CD4-positive, alpha-beta T cell treated with Interleukin-6 at 100 ng/mL for 8 hours (primary cell): ENCODE measurements at places on chromosomes 6 and 20.

DNA sequence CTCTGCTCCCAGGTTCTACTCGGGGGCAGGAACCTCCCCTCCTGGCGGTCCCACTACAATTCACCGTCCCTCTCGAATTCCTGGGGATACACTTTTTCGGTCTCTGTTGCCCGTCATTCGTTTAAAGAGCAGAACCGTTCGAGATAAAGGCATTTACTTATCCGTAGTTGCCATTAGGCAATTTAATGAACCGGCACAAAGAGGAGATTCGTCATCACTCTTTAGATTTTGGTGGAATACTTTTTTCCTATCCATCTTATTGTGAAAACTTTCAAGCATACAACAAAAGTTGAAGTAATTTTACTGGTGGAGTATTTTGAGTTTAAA is 1.2 kb upstream of the CD24 start:
- DNase-seq = no peak

DNA sequence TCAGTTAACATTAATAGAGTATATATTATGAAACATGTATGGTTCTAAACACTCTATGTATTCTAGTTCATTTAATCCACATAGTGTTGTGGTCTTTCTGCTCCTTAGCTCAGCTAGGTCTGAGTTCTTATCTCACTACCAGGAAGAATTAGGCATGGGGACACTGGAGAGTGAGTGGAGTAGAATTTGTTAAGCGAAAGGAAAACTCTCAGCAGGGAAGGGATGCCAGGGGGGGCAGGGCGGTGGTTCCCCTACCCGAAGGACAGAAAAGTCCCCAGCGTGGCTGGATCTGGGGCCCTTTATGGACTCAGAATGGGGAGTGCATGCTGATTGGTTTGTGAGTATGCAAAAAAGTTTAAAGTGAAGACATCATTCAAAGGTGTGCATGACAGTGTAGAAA is 727.5 kb downstream of the TBC1D32 start:
- no peak for DNase-seq

- DNase-seq = no peak
These were observed 422.5 kb upstream of the RGS17 start for GRCh38 chr6:153553627-153554026.

GRCh38 chr6:101000341-101000740 is 119.2 kb upstream of the ASCC3 start:
- DNase-seq = no peak

DNA sequence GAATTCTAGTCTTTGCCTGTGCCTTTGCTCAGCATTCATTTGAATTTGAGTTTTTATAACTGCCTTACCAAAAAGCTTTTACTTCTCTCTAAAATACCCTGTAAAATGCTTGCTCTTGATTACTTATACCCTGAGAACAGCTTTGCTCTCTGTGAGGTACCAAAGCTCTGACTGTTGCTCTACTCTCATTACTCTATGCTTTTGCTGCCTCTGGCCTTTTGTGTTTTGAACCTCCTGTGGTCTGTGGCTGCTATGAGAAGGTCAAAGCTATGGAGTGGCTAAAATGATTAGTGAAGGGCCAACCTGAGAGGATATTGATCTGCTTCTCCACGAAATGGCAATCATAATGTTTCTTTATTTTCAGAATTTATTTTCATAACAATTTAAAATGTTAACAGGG is 375.6 kb upstream of the IMPG1 start:
- no peak for DNase-seq

- peak; percentile 8 for DNase-seq
These were observed 24.7 kb upstream of the PYGB start for GRCh38 chr20:25223179-25223661.

DNA sequence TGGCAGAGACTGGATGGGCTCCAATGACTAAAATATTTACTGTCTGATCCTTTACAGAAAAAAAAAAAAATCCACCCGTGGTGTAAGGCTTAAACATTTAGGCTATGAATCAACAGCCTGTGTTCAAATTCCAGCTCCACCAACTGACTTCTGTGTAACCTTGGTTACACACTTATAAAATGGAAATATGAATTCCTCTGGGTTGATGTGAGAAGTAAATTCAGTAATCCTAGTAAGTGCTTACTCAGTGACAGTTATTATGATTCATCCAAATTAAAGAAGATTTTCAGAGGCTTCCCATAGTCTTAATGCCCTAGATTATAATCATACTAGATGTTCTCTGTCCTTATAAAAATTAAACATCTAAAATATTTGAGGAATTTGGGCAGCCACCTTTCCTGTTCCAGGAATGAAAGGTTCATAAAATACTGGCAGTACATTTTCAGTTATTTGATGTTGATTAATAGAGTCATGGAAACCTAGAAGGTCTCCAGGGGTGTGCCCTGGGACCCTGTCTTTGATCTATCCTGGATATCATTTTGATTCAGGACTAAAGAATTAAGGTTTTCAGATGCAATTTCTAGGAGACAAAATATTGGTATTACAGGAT is 180.3 kb upstream of the ZNF217 start:
- DNase-seq = no peak

DNA sequence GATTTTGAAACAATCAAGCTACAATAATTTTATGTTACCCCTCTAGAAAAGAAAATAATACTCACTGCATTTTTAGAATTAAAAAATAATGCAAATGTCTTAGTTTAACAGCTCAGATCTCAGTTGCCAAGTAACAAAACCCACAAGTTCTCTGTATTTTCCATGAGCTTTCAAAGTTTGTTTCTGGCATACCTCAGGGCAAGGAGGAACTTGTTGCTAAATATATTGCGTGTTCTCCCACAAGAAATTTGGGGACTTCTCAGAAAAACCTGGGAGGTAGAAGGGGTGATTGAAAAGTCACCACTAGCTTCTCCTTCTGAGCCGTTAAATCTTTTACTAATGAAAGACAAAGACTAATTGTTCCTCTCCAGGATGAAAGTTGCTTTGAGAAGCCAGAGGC is 236.8 kb upstream of the MARCKS start:
- no peak for DNase-seq

- DNase-seq = no peak
These were observed 8.1 kb downstream of the TAGAP start for GRCh38 chr6:159036673-159037072.

- no peak for DNase-seq
These were observed 93.3 kb downstream of the SNX5 start for GRCh38 chr20:17875106-17875980.

GRCh38 chr6:153976921-153977693 is 61.9 kb upstream of the OPRM1 start:
- DNase-seq = no peak

GRCh38 chr6:46207174-46207573 is 36.4 kb upstream of the ENPP5 start:
- no peak for DNase-seq

GRCh38 chr20:47956268-47956995 is 171.2 kb upstream of the SULF2 start:
- no peak for DNase-seq

- DNase-seq = no peak
These were observed 7.4 kb downstream of the LY86 start for GRCh38 chr6:6595952-6596351.

DNA sequence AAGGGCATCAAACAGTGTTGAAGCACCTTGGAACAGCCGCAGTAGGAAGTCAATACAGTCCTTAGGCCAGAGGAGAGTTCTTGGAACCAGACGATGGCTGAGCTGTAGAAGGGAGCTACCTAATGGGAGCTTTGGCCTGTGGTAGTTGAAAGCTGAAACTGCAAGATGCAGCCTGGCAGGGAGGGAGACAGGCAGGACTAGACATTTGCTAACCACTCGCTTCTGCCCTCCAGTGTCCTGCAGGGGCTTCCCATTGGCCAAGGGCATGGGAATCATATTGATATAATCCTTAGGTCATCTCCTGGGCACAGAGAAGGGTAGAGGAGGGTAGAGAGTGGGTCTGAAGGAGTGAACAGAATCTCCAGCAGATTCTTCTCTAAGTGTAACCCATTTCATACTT is 60.4 kb downstream of the TPD52L1 start:
- DNase-seq = no peak

- DNase-seq = no peak
These were observed 232.2 kb downstream of the SYNDIG1 start for GRCh38 chr20:24701668-24702067.

GRCh38 chr20:38485041-38485440 is 12.4 kb downstream of the RALGAPB start:
- DNase-seq = no peak

- peak; percentile 57 for DNase-seq
These were observed 105.4 kb downstream of the PERP start for GRCh38 chr6:138001750-138002349.

- no peak for DNase-seq
These were observed 215.0 kb upstream of the SHLD1 start for GRCh38 chr20:5535125-5535756.

- DNase-seq = no peak
These were observed 7.9 kb downstream of the KIAA1755 start for GRCh38 chr20:38252292-38253288.

DNA sequence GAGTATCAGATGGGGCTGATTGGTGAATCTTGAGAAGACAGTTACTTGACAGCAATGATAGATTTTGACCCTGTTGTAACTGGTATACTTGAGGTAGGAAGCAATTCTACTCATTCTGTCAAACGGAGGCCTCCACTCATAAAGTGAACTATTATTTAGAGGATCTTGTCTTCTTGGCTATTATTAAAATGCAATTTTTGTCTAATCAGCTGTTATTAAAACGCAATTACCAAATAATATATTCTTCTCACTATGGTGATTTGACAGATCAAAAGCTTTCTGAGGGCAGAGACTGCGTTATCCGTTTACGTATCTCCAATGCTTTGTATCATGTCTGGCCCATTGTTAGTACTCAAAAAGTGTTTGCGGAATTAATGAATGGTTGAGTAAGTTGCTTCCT is 120.7 kb downstream of the MACROD2 start:
- DNase-seq = no peak

- no peak for DNase-seq
These were observed 1.6 kb upstream of the SLC17A5 start for GRCh38 chr6:73655341-73655917.

- DNase-seq = no peak
These were observed 146.6 kb upstream of the POU3F2 start for GRCh38 chr6:98687752-98688151.

DNA sequence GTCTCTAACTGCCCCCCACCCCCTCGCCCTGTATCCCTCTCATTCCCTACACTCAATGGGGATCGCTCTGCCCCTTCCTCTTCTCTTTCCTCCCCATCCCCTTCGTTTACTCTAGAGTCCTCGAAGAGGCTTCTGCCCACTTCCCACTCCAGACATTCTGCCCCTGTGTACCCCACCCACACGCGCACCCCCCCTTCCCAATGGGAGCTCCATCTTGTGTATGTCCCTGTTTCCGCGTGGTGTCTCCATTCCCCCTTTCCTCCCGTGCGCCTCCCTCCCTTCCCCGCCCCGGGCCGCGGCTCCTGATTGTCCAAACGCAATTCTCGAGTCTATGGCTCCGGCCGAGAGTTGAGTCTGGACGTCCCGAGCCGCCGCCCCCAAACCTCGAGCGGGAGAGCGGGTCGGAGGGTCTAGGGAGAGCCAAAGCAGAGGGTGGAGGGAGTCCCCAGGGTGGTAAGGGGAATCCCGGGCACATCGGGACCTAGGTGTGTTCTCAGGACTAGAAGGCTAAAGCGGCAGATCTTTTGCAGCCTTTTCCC is 679 bp upstream of the RING1 start:
- no peak for DNase-seq

- DNase-seq = no peak
These were observed 19.0 kb upstream of the SNRPB2 start for GRCh38 chr20:16710781-16711180.

- DNase-seq = no peak
These were observed 146.6 kb downstream of the RNF144B start for GRCh38 chr6:18533793-18534192.

- DNase-seq = no peak
These were observed 18.1 kb downstream of the ZNFX1 start for GRCh38 chr20:49259799-49260198.

- DNase-seq = no peak
These were observed 1.0 kb upstream of the PMEPA1 start for GRCh38 chr20:57710841-57711240.

GRCh38 chr6:12967686-12968085 is 251.1 kb downstream of the PHACTR1 start:
- DNase-seq = no peak

- DNase-seq = no peak
These were observed 198.5 kb upstream of the HEY2 start for GRCh38 chr6:125550892-125551291.

- no peak for DNase-seq
These were observed 7.5 kb upstream of the AAR2 start for GRCh38 chr20:36228770-36229169.

DNA sequence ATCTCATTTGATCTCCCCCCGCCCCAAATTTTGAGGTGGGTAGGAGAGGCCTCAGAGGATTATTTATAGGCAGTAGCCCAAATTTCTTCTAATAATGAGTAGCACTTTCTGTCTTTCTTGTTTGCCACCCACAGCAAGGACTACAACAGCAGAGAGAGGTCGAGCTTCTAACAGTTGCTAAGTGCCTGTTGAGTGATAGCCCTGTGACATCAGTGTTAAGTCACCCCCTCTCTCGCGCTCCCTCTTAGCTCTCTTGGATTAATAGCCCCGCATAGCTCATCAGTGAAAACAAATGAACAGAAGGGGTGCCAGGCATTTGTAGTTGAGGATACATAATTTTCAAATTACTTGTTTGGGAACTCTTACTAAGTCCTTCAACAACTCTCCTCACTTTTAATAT is 3.5 kb downstream of the ANKRD60 start:
- DNase-seq = no peak

GRCh38 chr6:19399406-19399805 is 437.8 kb upstream of the ID4 start:
- no peak for DNase-seq

DNA sequence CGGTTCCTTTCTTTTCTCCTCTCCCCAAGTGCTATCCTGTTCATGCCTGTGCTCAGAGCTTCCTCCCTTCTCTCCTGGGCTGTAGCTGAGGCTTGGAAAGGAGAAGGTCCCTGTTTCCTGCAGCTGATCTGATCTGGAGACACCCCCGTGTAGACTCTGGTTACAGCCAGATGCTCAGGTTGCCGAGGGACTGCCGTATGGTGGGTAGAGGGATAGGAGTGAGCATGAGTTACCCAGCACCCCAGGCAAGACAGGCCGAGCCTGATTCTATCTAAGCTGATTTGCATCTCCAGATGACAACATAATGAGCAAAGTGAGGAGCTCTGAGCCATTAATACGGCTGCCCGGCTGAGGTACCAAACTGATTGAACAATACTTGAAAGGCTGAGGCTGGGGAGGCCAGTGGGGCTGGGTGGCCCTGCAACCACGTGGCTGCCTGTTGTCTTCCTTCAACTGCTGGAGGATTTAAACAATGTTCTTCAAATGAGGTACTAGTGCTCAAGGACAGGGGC is 91.8 kb downstream of the ASXL1 start:
- no peak for DNase-seq

DNA sequence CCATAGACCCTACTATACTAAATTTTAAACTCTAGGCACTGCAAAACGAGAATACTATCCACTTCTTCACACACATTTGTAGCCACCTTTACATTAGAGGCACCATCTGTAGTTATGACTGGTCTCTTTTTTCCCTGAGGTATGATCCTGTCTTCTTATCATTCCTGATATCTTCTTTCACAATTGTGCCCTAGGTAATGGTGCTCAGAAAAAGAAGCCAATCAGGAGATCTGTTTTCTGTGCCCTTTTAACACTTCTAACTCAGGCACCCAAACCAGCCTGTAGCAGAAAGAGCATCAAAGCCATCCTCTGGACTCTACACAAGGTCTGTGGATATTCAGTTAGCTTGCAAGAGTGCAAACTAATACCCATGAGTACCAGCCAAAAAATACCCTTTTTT is 149.7 kb upstream of the SGK1 start:
- no peak for DNase-seq
